ENCODE measurements at places on chromosomes 1 and 21.

DNA sequence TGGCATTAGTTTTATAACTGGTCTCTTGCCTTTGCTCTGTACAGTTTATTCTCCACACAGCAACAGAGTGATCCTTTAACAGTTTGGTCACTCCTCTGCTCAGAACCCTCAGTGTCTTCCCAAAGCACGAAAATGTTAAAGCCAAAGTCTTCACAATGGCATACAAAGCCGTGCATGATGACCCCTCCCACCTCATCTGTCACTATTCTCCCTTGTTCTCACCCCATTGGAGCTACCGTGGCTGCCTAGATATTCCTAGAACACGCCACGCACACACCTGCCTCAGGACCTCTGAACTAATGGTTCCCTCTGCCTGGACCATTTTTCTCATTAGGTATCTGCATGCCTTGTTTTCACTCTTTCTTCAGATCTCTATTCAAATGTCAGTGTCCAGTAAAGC lies 8.6 kb upstream of the SEMA4A start:
- DNase-seq: no peak

- no peak for DNase-seq
Measured at GRCh38 chr1:58057826-58058225, 488.7 kb downstream of the OMA1 start.

DNA sequence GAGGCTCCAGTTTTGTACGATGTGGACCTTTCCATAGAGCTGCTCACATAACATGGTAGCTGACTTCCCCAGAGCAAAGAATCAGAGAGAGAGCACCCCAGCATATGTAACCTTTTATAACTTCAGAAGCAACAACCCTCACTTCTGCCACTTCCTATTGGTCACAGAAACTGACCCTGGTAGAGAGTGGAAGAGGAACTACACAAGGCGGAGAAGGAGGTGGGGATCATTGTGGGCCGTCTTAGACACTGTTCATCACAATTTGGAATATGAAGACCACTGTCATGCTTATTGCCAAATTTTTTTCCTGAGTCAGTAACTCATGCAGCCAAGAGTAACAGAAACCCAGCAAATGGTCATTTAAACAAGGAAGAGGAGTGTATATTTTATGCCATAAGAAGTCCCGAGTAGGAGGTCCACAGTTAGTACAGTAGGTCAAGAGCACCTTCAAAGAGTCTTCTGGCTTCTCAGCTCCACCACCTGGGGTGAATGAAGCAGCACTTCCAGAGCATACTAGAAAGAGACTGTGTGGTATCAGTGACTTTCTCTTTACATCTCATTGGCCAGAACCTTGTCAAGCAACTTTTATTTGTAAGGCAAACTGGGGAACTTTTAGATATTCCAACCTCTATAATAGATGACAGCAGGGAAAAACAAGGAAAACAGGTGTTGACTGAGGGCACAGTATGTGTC lies 71.8 kb downstream of the ODF2L start:
- DNase-seq: no peak

- no peak for DNase-seq
Measured at GRCh38 chr1:222897527-222898190, 82.8 kb downstream of the DISP1 start.

GRCh38 chr21:33299181-33299752 lies 25.5 kb upstream of the IFNAR1 start:
- no peak for DNase-seq

DNA sequence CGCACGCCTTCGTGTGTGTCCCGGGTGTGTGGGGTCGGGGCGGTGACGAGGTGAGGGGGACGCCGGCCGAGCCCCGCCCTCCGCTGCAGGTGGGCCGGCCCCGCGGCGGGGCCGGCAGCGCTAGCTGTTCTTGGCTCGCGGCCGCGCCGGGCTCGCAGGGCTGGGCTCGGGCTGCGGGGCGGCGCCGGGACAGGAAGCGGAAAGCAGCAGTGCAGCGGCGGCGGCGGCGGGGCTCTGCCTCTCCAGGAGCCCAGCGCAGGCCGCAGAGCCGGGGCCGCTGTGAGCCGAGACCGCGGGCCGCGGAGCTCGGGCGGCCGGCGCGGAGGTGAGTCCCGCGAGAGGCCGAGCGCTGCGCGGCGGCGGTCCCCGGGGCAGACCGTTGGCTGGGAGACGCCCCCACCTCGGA lies at the start of gene VANGL1:
Gene VANGL1 (plus strand): TSS at position 209 of the 406 bp plus-strand sequence. CDS start 9,444 bp downstream, outside the sequence.
- no peak for DNase-seq

DNA sequence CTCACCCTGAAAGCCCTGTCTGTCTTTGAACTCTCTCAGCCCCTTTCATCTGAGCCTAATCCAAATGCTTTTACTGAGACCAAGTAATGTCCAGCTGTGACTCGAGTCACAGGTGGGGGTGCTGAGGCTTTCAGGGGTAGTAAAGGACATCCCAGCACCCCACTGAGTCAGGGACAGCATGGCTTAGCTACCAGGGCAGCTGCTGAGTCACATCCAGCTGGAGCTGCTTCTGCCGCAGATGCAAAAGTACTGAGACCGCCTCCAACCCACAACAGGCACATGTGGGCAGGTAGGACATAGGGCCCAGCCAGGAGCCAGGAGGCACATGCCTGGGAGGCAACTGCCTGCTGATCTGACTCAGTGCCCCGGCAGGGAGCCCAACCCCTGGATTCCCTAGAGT lies 6.7 kb upstream of the VSIG8 start:
- no peak for DNase-seq

DNA sequence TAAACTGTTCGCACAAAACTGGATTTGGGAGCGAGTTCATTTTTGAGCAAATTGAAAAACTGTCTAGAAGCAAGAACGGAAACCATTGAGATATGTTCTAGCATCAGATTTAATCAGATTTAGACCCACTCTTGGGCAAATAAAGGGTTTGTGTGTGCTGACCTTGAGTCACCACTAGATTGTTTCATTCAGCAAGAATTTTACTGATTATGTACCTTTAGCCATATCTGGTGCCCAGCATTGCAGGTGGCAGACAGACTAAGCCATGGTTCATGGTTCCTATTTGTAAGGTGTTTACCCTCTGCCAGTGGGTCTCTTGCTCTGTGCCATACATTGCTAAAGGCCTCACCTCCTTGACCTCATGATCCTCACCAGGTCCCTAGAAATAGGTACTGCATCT lies 1.4 kb downstream of the NUDC start:
- no peak for DNase-seq

DNA sequence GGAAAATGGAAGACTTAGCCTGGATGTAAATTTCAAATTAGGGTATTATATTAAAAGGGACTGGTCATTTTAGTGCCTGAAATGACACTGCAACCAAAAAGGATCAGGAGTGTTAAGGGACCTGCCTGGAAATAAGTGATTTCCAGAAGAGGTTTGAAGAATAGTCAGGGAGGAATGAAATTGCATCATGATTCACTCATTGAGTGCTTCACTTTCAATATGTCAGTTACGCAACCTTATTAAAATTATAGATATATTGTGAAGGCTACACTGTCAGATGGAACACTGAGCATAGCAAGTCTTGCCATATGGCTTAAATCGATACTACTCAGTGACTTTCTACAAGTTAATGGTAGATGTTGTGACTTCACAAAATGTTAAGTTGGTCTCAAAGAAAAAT lies 275.2 kb upstream of the DPYD start:
- DNase-seq: no peak

DNA sequence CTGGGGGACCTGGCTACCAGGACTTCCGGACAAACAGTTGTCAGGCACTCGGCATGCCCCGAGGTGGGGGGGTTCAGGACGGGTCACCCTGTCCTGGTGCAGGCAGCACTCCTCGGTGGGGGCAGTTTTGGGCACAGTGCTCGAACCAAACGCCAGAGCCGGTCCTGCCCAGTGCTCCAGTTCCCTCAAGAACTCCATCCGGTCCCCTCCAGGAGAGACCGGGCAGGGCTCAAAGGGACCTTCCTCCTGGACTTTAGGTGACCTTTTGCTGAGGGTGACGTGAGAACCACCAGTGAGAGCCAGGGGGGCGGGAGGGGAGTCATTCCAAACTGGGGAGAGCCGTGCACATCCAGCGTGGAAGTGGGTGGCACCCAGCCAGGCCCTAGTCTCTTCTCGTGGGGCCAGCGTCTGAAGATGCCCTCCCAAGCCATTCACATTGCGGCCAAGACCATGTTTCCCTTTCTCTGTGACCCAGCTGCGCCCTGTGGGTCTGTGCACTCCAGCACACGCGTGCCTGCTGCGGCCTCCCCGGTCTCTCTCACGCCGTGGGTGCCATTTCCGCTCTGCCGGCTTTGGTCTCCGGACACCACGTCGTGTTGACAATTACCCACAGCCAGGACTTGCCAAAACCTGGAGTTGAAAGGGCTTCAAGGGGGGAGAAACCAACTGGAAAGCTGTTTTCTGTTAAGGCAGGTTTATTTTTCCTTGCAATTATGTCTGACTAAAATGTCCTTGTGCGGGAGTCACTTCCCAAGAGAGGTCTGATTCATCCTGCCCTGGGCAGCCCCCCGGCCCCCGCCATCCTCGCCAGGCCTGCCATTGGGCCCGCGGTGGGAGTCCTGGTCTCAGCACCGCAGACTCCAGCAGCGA lies 178.8 kb upstream of the ARHGEF16 start:
- no peak for DNase-seq

- no peak for DNase-seq
Measured at GRCh38 chr1:110673197-110673701, 1.5 kb downstream of the KCNA3 start.

- DNase-seq: no peak
Measured at GRCh38 chr1:241654019-241654418, 1.9 kb downstream of the WDR64 start.

DNA sequence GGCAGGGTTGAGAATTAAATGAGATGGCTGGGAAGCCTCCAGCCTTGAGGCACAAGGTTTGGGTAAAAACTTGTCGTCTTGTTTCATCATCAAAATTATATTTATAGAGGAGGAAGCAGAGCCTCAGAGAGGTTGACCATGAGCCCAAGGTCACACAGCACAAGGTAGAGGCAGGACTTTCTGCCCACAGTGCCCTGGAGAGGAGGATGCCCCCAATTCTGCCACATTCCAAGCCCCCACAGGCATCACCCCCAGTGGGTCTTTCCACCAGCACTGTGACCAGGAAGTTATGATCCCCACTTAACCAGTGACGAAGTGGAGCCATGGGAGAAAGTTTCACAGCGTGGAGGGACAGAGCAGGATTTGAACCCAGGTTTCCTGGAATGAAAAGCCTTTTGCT lies 400.0 kb downstream of the MATN1 start:
- DNase-seq: no peak

DNA sequence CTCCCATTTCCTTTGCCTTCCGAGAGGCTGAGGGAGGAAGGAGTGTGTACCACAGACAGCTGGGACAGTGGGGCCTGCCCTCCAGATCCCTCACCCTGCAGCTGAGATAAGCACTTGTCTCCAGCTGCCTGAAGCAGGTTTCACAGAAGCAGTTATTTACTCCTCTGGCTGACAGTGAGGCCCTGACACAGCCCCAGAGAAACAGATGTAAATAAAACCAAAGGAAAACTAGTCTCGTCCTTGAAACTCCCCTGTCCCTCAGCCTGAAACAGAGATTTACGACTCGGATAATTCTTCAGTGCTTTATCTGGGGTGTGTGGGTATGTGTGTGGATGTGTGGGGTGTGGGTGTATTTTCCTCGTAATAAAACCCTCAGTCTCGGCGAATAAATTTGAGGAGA lies 181.1 kb downstream of the IGSF21 start:
- DNase-seq: no peak
